ENCODE measurements at places on chromosomes 2 and 18.
A peak's percentile ranks its signal among the peaks of the same experiment; 100 is the strongest.

GRCh38 chr18:33034945-33035344 lies 262.1 kb upstream of the KLHL14 start:
- peak; percentile 77 for DNase-seq

DNA sequence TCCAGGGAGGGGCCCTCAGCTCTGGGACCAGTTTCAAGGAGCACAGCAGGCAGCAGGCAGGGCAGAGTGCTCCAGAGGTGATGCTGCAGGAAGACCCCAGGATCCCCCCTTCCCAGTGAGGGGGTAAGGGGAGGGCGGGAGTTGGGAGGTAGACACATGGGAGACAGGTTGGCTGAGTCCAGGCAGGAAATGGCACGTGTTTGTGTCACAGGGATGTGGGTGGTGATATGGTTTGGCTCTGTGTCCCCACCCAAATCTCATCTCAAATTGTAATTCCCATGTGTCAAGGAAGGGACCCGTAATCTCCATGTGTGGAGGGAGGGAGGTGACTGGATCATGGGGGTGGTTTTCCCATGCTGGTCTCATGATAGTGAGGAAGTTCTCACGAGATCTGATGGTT lies 25.2 kb upstream of the OTOS start:
- DNase-seq: no peak

DNA sequence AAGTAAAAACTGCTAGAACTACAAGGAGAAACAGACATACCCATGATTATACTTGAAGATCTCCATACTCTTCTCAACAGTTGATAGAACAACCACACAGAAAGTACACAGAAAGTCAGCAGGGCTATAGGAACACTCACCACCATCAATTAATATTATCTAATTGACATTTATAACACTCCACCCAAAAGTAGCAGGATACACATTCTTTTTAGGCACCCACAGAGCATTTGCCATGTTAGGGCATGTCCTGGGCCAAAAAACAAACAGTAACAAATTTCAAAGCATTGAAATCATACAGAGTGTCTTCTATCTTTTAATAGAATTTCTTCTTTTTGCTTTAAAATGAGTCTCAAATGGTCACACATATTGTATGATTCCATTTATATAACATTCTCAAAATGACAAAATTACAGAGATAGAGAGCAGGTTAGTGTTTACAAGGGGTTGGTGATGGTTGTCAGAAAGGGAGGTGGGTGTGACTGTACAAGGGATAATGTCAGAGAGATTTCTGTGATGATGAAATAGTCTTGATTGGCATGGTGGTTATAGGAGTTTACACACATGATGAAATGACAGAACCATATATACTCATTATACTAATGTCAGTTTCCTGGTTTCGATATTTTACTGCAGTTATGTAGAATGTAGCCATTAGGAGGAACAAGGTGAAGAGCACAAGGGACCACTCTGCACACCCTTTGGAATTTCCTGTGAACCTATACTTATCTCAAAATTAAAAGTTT lies 82.8 kb downstream of the NCK2 start:
- no peak for DNase-seq

- DNase-seq: no peak
These were observed 72.9 kb downstream of the CLHC1 start for GRCh38 chr2:55159037-55159651.

DNA sequence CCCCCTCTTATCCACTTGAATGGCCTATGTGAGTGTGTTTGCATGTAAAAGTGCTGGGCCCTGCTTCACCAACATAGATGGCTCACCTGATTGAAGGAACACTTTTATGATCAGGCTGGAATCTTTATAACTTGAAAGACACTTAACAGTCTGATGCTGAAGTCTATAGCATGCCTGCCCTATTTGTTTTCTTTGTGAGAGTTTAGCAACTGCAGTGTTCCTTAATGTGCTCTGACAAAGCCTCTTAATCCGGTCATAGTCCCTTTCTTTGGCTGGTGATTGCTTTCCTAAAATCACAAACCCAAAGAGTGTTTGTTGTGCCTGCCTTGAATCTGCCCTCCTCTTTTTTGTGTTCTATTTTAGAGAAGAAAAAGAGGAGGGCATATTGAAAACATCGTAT lies 1382.8 kb upstream of the CELF4 start:
- no peak for DNase-seq

DNA sequence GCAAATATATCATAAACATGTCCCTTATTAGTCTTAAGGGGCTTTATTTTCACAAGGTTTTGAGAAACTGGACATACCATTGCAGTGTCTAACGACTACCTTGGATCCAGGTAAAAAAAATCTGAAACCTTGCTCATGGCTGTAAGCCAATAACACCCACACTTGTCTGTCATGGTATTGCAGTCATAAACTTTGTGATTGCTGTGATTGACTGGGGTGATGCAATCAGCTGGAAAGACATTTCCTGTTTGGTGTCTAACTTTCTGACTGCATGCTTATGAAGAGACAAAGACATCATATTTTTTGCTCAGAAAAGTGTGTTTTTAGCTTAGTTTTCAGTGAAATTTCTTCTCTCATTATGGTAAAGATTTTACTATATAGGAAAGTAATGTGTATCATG lies 635.0 kb downstream of the TSN start:
- peak; percentile 94 for DNase-seq

DNA sequence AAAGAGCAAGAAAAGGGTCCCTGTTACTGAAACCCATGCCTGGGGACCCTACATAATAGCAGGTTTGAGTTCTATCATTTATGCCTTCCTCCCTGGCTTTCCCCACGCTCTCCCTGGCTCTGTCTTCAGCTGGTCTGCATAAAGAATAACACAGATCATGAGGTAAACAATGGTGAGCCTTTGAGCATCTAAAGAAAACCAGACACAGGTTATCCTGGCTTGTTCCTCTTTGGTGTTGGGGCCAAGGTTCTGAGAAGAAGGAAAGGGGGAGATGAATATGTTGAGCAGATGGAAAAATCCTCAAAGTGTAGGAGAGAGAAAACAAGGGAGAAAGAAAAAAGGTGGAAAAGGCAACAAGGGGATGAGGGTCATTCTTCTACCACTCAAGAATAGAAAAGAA lies 127.3 kb downstream of the CABYR start:
- no peak for DNase-seq

DNA sequence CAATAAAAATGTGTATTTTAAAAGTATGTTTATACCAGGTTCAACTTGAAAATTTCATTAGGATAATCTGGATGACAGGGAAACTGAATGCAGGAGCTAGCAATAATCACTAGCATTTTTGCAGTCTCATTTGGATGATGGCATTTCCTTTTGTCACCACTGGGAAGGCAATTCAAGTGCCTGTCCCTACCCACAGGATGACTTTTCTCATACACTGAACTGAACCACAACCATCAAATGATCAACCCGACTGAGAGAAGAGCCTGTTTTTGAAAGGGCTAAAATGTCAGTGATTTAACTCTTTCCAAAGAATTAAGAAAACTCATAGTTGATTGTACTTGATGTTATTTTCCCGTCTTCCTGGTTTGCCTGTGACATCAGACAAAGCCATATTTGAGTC lies 115.0 kb downstream of the FAM124B start:
- no peak for DNase-seq

DNA sequence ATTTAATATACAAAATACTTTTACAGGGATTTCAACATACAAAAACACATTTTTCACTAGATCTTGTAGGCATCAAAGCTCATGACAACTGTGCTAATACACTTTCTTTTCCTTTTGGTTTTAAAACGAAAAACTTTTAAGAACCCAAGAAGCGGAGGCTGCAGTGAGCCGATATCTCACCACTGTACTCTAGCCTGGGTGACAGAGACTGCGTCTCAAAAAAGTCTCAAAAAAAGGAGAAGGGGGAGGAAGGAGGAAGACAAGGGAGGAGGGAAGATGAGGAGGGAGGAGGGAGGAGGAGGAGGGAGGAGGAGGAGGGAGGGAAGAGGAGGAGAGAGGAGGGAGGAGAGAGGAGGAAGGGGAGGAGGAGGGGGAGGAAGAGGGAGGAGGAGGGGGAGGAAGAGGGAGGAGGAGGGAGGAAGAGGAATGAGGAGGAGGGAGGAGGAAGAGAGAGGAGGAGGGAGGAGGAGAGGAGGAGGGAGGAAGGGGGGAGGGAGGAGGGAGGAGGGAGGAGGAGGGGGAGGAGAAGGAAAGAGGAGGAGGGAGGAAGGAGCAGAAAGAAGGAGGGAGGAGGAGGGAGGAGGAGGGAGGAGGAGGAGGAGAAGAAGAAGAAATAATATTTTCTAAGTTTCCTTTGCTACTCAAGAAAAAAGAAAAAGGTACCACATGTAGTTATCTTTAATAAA lies 13.8 kb downstream of the ROCK2 start:
- DNase-seq: no peak

GRCh38 chr2:88834376-88834775 lies 142.9 kb downstream of the RPIA start:
- no peak for DNase-seq

DNA sequence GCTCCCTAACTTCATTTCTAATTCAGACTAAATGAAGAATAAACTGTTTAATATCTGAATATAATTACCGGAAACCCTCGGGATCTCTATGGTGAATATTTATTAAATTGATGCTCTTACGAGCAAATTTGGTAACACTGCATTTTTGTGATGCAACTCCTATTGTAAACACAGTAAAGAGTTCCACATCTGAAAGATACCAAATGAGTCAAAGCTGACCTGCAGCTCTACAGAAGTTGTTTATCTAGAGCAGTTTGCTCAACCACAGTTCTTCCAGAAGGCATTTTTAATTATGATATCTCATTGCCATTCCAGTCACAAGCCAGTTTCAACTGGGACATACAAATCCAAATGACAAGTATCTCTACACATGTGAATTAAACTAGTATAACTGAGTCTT lies 129.7 kb downstream of the PKP4 start:
- peak; percentile 50 for DNase-seq

DNA sequence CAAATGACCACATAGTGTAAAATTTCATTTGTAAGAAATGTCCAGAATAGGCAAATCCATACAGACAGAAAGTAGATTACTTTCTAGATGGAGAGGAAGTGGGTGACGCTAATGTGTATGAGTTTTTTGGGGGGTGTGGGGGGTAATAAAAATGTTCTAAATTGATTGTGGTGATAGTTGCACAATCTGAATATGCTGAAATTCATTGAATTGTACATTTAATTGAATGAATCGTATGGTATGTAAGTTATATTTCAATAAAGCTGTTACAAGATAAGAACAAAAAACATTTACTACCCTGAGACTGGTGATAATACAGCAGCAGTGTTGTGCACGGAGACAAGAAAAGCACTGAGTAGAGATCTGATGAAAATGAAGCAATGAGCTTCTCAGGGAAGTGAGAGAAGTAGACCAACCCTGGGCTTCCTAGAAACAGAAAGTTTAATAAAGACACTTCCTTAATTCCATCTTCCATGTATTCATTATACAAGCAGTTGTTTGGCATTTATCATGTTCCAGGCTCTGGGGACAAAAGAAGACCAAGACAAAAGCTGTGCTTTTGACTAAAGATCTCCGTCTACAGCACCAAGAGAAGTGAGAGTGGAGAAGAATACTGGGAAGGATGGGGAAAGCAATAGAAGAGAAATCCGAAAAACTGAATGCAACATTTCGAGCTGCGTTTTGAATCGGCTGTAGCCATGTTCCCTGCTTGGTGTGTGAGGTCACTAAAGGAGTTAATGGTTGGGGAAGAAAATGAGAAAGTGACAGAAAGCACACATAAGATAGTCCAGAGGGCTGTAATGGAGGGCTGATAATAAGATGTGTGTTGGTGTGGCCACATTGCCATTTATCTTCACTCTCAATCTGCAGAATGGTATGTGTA lies 1.8 kb upstream of the PDE11A start:
- DNase-seq: no peak

DNA sequence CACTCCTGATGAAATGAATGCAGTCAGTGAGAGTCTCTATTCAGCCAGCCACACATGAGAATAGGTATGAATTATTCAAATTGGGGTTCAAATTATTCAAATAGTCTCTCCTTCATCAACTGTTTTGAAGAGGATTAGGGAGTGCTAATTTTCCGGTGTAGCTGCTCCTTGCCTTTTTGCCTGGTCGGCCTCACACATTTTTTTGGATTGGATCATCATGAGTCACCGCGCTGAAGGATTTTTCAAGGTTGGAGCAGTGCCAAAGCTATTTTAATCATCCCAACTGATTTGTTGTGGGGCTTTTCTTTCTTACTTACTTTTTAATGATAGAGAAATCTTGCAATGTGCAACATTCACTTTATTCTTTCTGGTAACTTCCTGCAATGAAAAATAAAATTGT lies 2.4 kb upstream of the DTNA start:
- DNase-seq: peak; percentile 91
